ENCODE measurements at places on chromosomes 3 and 15. TPM values are rescaled to one million over a fixed set of nuclear protein-coding genes. Genes with fewer than 3 reads are reported as not detected.
A peak's percentile ranks its signal among the peaks of the same experiment; 100 is the strongest.

- DNase-seq: no peak
Observed at GRCh38 chr15:81895723-81896122, 150.1 kb downstream of the MEX3B start.

SMCO1 gene
- total RNA-seq: not detected

- DNase-seq: peak; percentile 45
Observed at GRCh38 chr3:39146611-39147591, 6.5 kb downstream of the CSRNP1 start.

- DNase-seq: peak; percentile 70
Observed at GRCh38 chr3:120274739-120275167, 10.3 kb downstream of the GPR156 start.

PTPRG gene
- total RNA-seq: 36.7 TPM

DNA sequence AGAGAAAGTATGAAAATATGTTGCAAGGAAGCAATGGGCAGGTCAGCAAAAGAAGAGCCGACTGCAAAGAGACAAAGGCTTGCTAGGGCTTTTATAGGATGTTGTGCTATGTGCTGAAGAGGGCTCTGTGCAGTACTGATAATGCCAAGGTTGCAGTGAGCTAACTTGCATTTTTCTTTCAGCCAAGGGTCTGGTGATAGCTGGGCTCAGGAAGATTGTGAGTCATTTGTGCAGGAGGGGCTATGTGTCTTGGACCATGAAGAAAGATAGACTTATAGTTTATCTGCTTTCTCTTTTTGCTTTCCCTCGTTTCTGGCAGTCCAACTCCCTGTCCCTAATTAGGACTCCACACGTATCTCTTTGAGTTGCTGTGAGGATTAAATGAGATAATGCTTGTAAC is 64.5 kb upstream of the LRIG1 start:
- DNase-seq: no peak

MEGF11 gene
- 0.37 TPM for total RNA-seq

ERICH6 gene
- not detected for total RNA-seq

GRCh38 chr15:49330166-49330565 is 92.9 kb upstream of the FGF7 start:
- no peak for DNase-seq

GRCh38 chr15:59691194-59691805 is 2.2 kb upstream of the BNIP2 start:
- DNase-seq: peak; percentile 66

DNA sequence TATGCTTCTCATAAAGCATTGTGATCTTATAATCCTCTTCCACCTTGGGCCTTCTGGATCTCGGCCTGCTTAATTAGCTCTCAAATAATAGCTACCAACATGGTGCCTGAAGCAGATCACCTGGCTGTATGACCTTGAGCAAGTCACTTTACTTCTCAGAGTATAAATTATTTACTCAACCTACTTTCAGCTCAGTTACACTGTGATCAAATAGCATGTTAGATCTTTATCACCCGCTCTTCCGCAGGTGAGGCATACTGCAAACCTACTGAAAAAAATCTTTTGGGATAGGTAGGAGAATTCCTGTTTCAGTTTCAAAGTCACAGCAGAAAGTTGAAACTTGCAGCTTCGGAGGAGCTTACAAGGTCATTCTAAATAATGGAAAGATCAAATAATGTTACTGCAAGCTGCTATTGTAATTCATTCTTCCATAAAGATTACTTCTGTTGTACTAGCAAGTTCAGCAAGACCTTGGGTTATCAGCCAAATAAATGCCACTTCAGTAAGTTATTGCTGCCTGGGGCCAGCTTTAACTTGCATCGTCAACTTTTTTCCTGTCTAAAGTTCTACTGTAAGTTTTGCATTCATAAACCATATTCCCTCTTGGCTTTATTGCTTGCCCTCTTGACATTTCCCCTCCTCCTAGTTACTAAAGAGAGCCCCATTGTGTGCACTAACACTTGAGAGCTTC is 268.4 kb upstream of the ATP11B start:
- peak; percentile 98 for DNase-seq

GRCh38 chr3:145333931-145334330 is 827.1 kb downstream of the PLOD2 start:
- DNase-seq: no peak

IGF2BP2 gene
- total RNA-seq: 59.5 TPM
